ENCODE measurements at places on chromosomes 3 and 15. TPM values are rescaled to one million over a fixed set of nuclear protein-coding genes. Genes with fewer than 3 reads are reported as not detected.

Gene UCN2
- 4.5 TPM for total RNA-seq

Gene SAXO2
- 1.4 TPM for total RNA-seq

- no peak overlapping the region for H3K27ac ChIP-seq
- H3K4me3 ChIP-seq: no peak overlapping the region
- no peaks in the 10 kb centered on the region for H3K27me3 ChIP-seq
- peaks cover 8% of the 10 kb centered on the region for H3K36me3 ChIP-seq
These were observed 580.2 kb upstream of the NECTIN3 start for GRCh38 chr3:110491413-110491812.

- no peaks in the 10 kb centered on the region for H3K4me1 ChIP-seq
- H3K36me3 ChIP-seq: no peaks in the 10 kb centered on the region
- no peak overlapping the region for H3K27ac ChIP-seq
- peaks cover 3% of the 10 kb centered on the region for H3K27me3 ChIP-seq
- H3K4me3 ChIP-seq: no peak overlapping the region
- DNase-seq: no peak
These were observed 359.6 kb downstream of the NTRK3 start for GRCh38 chr15:87896936-87897335.

Gene CEMIP
- 17.0 TPM for total RNA-seq

Gene CNTN3
- total RNA-seq: 9.3 TPM

Measured in HFFc6 (cell line).